ENCODE measurements at places on chromosomes 1 and 21.

DNA sequence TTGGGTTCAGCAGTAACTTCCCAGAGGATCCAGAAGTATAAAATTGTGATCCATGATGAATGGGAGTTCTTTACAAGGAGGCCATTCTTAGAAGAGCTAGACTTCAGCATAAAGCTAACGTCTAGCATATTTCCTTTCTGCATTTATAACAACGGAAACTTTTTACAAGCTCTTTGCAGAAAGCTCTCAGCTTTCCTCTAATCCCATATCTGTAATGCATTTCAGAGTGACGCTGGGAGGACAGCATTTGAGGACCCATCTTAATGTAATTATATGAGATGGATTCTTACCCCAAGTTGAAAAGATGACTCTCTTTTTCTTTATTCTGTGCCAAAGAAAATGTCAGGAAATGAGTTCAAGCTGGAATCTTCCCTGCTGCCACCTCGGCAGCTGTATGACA lies 132.0 kb upstream of the CACHD1 start:
- DNase-seq, result no peak

DNA sequence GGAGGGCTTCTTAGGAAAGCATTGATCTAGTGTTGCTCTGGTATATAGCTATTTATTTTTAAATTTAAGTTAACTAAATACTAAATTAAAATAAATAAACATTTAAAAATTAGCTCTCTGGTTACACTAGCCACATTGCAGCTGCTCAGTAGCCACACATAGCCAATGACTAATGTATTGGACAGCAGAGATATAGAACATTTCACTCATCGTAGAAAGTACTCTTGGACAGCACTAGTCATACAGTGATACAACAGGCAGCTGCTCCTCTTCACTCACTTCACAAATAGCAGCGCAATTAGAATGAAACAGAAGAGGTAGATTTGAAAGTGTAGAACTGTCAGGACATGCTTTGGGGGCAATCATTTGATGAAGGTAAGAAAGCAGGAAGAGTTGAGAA lies 245.4 kb downstream of the PBX1 start:
- no peak for DNase-seq

DNA sequence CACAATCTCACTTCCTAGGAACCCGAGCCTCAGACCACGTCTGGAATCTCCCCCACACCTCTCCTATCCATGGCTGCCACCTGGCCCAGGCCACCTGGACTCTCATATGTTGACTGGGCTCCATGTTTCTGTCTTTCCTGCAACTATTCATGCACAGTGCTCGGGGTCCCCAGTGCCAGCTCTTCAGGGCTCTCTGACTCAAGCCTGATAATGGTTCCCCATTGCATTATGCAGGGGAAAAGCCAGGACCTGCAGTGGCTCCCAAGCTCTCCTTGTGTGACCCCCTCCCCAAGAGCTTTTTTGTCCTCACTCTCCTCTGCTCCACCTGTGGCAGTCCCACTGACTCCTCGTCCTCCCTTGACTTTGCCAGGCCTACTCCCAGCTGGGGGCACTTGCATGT lies 417.6 kb downstream of the NPHP4 start:
- no peak for DNase-seq

DNA sequence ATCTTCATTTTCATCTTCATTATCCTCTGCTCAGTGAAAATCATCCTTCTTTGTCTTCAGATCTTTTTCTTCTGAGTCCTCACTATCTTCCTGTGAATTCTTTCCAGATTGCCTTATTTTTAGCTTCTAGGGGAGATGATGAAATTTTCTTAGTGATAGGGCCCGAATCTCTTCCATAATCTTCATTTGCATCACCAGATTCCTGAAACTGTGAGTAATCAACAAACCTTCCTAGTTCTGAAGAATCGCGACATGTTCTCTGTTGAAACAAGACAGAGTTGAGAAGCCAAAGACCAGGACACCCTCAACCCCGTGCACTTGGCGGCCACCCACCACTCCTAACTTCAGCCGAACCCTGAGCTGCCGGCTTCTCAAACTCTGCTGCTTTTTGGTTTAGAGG lies 92.8 kb upstream of the CDC42BPA start:
- DNase-seq, result no peak

GRCh38 chr21:46057111-46057709 lies 40.7 kb upstream of the COL6A2 start:
- peak; percentile 76 for DNase-seq

DNA sequence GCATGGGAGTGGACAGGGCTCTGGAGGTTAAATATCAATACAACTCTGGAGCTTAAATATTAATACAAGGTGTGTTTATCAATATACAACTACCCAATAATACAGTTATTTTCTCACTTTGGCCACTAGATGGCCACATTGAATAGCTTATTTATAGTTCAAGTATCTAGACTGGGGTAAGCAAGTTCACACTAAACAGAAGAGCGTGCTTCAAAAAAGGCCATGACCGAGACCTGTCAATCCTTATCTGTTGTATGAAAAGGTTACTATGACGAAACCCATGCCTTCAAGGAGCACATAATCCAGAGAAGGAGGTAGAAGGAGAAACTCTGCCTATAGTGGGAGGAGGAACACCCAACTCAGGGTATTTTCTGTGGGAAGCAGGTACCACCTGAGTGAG lies 29.1 kb downstream of the CHML start:
- DNase-seq, result no peak

DNA sequence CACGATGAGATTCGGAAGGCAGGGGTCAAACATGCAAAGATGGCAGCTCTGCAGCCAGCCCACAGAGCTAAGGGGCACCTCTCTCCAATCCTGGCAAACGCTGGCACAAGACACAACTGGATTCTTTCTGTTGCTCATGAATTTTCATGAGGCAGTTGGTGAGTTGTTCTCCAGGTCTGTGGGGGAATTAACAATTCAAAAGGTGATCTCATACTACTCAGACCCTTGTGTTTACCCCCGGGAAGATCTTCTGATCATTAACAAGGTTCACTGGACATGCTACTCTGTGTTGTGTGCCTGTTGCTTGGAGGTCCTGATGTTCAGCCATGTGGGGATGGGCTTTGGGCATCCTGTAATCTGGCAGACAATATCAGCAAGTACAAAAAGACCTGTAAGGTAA lies 128.9 kb downstream of the HHAT start:
- no peak for DNase-seq

GRCh38 chr1:160421881-160422280 lies 21.5 kb downstream of the VANGL2 start:
- DNase-seq, result no peak

DNA sequence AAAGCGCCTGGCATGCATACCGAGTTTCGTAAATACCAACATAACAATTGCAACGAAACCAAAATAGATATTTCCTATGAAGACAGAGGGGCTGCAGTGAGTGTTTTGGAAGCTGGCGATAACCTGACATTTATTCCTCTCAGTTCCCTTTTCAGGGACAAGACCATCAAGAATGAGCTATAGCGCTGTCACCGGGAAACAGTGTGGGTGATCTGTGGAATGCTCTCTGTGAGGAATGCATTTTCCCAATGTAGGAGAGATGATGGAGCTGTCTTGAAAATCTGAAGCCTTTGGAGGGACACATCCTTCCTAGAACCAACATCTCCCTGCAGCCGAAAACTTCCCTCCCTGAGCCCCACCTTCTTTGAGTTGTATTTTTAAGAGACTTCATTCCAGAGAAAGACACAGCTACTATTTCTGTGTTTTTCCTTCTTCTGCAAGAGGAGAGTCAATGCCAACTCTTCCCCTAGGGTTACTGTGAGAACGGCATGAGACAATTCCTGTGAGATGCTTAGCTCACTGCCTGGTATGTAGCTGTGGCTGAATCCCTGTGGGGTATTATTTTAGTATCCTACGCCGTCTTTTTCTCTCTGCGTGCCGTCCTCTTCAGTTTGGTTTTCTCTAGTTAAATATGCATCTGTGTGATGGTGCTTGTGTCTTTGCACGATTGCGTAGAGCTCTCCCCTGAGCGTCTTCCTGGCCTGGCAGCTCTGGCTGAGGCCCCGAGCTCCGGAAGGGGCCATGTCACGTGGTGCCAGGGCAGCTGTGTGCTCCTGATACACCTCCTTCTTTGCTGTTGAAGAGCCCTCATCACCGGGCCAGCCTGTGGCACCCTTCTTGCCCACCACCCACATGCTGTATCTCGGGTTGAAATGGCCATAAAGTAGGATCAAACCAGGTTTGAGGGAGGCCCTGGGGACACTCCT lies 45.2 kb downstream of the AJAP1 start:
- DNase-seq, result no peak

DNA sequence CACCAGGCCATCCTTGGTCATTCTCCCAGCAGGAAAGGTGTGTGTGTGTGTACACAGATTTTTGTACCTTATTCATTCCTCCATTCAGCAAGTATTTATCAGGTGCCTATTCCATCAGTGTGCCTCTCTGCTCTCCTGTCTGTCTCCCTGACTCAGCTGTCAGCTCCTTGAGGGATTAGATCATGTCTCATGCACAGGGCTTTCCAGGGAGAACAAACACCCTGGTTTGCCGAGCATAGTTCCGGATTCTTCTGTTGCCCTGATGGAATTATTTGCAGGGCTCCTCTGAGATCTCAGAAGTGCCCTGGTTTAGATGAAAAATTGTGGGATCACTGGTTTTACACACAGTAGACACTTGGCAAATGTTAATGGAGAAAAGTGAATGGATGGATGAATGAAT lies 8.1 kb upstream of the SDHB start:
- DNase-seq, result no peak

DNA sequence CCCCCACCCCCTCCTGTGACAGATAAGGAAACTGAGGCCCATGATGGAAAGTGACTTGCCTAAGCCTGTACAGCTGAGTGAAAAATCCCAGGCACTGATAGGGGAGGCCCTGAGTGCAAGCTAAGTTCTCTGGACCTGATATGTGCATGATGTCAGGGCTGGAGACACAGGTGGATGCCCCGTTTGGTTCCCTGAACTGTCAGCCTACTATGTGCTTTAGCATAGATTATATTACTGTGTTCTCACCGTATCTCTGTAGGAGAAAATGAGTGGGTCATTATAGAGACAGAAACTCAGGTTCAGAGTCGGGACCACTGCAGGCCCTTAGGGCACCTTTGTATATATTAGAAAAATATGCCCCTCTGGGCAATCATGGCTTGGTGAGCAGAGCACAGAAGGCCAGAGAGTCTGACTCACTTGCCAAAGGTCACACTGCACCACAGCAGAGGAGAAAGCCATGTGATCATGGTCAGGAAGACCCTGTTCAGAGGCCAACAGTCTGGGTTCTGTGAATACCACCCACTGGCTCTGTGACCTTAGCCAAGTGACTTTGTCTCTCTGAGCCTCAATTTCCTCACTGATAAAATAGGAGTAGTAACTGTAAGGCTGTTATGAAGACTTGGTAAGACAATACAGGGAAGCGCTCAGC lies 145.8 kb upstream of the WNT4 start:
- peak; percentile 10 for DNase-seq

DNA sequence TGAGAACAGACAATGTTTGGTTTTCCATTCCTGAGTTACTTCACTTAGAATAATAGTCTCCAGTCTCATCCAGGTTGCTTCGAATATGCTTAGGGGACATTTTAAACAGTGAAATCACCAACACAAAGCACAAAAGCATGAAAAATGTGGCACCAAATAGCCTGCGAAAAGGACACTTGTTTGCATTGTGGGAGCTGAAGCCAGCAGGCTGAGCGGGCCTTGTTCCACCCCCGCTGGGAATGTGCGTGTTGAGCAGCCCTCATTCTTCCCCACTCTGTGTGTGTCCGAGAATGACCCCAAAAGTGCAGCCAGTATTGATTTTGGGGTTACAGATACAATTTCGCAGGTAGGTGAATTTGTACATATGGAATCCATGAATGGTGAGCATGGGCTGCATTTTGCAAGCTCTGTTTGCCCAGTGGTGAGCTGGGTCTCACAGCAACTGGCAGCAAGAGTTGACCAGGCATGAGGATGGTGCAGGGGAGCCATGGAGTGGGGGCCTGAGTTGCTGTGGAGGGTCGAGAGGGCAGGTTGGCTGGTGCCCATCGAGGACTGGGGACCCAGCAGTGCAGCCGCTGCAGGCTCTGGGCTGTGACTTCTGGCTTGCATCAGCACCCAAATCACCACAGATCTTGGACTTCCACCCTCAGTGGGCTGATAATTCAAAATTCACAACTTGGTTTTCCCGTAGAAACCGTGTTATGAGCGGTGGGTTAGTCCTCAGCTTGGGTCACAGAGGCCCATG lies 29.4 kb downstream of the NENF start:
- DNase-seq, result no peak

DNA sequence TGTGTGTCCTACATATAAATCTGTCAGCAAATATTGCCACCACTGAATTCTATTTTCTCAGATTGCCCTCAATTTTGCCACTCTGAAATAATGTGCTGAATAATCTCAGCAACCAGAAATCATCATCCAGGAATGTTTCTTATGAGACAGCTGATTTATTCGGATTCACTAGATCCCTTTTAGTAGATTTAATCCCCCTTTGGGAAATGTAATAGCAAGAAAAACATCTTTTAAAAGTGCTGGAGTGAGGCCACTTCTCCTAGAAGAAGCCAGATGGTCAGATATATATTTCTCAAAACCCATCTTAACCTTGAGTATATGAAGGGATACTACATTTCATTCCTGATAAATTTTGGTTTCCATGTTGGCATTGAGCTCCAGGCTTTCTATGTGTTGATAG lies 327.7 kb downstream of the SMYD3 start:
- DNase-seq, result no peak

DNA sequence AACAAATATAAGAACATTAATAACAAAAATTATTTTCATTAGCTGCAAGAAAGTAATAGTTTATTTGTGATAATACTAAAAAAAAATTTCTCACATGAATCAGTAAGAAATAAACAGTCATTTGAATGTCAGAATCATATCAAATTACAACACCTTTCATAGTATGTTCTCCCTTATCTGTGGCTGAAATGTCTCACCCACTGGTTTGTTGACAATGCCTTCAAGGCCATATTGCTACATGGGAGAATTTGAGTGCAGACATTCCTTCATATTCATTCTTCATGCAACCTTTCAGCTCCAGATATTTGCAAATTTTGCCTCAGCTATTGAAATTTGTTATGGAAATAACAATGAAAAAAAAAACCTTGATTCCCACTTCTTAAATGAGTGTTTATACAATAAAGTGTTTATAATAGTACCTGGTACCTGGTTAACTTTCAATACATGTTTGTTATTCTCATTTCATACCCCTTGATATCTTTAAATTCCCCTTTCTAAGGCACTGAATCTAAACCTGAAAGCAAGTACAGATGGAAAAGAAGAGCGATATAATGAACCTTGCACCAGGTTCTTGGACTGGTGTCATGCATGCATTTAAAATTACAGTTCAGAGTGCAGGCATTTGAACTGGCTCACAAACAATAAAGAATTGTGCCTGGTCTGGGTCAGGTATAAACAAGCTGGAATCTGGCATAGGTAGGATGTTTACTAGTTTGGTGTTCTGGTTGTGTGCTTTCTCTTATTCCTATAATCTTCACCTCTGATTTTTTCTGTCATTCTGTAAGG lies 242.2 kb upstream of the ADGRL2 start:
- DNase-seq, result no peak

Measured in posterior vena cava (tissue), 2 donors.